ENCODE measurements at places on chromosomes 1 and 21. TPM values are rescaled to one million over a fixed set of nuclear protein-coding genes. Genes with fewer than 3 reads are reported as not detected.

Gene TFF3
- 5.4 TPM for total RNA-seq

Gene CENPF
- 10.3 TPM for total RNA-seq

Gene GPR37L1
- total RNA-seq = not detected

Gene FMO1
- not detected for total RNA-seq

Data from glomerular endothelial cell (primary cell).